ENCODE measurements at places on chromosomes 7 and 10.

DNA sequence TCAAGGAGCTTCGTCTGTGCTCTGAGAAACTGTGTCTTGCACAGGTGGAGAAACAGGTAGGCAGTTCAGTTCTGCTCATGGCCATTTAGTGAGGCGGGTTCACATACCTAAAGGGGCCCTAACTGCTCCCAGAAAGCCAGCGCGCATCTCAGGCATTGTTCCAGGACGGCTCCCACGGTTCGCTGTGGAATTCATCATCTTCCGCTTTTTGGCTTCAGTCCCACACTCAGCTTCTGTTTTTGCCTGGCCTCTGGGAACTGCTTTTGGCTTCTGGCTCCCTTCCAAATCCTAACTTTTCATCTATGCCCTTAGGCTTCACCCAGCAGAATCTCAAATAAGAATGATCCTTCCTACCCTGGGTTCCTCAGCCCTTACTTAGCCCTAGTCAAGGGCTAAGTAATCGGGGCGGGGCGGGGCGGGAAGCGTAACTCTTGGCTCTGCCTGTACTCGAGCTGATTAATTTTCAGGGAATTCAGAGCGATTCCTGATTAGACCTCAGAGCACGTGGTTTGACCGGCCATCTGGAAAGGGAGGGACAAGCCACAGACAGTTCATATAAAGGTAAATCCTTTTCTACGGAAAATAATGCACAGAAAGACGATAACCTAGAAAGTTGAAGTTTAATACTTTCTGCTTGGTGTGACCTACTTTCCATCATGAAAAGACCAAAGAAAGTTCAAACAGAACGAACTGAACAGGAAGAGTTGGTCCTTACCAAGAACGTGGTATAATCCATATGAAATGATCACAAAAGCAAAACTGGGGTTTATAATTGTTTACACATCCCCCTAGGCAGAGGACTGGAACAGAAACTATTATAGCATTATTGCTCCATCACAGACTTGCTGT, 105.7 kb downstream of the ST8SIA6 start:
- DNase-seq, result no peak

DNA sequence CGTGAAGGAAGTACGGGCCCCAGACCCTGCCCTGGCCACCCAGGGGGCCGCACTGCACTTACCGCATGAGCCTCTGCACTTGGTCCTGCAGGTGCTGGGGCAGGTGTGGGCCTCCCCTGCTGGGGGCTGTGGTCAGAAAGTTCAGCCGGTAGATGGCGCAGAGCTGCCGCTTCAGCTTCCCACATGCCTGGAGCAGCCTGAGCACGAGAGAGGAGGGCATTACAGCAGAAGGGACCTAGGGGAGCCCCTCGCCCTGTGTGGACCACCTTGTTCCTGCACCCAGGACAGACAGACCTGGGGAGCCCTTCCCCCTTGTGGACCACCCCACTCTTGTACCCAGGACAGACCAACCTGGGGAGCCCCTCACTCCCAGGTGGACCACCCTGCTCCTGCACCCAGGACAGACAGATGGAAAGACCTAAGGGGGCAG, 8.7 kb upstream of the PYROXD2 start:
- no peak for DNase-seq

DNA sequence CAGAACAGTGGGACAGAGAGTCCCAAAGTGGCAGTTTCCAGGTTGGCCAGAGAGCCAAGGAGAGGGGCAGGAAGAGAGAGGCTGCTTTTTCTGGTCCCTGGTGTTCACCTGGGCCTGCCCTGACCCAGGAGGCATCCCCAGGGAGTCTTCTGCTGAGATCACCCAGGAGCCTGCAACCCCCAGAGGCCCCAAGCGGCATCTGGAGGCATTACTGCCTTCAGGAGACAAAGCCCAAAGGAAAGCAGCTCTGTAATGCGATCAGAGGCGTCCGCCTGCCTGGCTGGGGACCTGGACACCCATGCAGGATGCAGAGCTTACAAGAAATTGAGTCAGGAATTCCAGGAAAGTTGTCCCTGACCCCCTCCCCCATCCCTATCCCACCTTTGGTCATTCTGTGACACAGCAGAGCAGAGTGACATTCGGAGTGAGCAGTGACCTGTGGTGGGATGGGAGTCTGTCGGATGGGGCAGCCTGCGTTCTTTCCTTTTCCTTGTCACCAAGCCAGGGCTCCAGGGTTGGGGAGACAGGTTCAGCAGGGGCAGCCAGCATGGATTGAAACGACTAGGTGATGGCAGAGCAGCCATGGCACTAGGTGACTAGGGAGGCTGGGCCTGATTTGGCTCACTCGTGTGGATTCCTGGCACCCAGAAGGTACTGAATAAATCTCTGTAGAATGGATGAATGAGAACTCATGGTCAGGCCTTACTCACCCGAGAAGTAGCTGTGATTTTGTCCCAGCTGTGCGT, 10.4 kb downstream of the UNC5B start:
- DNase-seq, result no peak

- DNase-seq, result no peak
These were observed 174.6 kb downstream of the CCDC71L start for GRCh38 chr7:106486331-106486730.

DNA sequence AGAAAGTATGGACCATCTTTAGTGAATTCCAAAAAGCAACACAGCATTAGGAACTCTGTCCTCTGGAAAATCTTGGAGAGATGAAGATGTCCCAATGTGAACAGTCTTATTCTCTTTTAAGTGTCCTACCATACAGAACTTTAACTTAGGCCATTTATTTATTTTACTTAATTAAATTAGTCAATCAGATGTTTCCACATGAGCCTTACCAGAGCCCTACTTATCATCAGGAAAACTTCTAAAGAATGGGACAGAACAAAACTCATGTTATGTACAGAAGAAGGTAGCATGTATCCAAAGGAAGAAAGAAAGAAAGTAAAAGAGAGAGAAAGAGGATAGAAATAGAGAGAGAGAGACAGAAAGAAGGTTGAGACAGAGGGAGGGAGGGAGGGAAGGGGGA, 276.4 kb downstream of the ETV1 start:
- DNase-seq, result no peak

- no peak for DNase-seq
These were observed 167.0 kb upstream of the PPP1R3A start for GRCh38 chr7:114085592-114086501.

DNA sequence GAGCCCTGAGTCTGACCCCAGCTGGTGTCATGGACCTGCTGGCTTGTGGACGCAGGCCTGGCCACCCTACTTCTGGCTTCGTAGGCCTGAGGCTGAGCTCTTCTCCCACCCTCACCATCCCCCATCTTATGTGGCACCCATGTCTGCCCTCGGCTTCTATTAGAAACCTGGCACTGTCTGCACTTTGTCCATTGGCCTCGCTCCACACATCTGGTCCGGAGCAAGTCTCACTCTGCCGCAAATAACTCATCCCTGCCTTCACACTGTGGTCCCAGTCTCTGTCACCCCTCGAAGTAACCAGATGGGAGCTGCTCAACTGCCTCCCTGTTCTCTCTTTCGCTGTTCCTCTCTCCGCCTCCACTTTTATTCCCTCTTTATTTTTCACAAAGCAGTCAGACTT, 78.6 kb downstream of the TRRAP start:
- no peak for DNase-seq

DNA sequence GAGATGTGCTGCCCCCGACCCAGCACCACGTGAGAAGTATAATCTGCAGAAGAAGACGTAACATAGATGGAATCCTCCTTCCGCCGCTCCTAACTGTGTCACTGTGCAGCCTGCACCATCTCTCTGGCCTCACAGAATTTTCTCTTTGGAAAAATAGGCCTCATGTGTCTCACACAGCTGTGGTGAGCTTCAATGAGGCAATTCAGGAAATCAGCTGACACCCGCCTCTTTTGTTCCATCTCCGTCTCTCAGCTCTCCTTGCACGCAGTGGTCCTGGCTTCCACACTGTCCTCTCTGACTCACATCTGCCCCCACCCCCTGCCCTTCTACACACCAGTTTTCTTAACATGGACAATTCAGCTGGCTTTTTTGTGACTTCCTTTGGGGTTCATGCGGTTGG, 7.2 kb downstream of the C10orf90 start:
- no peak for DNase-seq

GRCh38 chr7:127891854-127892438, 139.3 kb downstream of the LRRC4 start:
- no peak for DNase-seq

DNA sequence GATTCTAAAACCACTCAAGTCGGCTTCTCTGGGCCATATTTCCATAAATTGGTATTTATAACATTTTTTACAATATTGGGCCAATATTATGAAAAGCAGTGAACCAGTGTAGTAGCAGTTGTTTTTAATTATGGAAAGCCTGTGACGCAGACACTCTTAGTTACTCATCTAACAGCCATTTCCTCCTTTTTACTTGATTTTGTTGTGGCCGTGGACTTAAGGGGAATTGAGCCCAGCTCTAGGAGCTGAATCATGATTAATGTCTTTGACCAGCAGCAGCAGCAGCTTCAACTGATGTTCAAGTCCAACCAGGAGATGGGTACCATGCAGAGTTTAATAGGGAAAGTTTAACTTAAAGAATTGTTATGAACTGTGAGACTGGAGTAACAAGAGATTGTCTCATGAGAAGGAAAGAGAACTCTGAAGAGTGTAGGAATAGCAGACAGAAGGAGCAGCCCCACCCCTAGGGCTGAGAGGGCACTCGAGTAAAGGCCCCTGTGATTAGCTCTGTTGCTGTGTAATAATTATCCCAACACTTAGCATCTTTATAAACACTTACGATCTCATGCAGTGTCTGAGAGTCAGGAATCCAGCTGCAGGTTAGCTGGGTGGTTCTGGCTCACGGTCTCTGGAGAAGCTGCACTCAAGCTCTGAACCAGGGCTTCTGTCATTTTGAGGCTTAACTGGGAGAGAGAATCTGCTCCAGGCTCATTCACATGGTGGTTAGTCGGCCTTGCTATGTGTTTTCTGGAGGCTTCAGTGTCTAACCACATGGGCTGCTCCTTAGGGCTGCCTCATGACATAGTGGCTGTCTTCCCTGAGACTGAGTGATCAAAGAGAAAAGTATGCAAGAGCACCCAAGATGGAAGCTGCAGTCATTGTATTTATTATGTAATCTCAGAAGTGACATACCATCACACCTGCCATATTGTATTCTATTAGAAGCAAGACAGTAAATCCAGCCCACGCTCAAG, 4.6 kb downstream of the LANCL2 start:
- DNase-seq, result no peak

DNA sequence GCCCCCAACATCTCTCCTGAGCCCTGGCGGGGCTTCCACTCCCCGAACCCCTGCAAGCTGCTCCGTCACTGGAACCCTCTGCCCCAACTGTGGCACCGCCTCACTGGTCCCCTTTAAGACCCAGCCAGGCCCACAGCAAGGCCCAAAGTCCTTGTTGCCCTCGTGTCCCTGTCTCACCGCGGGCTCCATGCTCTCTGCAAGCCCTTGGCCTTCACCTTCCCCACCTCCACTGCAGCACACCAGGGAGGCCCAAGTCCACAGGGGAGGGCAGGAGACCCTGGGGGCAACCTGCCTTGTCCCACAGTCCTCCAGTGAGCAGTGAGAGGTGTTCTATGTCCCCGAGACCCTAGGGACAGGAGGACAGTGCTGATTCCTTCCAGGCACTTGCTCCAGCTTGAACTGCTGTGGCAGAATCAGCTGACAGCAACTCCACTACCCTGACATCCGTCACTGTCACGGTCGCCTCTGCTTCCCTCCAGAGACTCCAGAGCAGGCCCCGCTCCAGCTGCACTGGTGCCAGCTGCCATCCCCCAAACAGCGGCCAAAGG, 105.3 kb downstream of the CYTH3 start:
- DNase-seq, result no peak

DNA sequence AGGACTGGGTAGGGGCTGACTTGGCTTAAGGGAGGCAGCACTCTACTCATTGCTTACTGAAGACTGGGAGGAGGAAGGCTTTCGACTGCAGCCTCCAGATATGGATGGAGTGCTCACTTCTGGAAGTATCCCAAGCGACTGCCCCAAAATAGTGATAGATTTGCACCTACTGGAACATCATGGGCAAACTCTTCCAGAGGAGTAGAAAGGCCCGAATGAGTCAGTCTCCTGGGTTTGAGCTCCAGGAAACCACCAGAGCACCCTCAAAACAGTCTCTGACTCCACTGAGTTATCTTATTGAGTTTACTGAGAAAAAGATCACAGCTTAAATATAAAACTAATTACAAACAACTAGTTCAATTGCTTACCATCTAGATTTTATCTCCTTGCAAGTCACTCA, 37.2 kb upstream of the PDLIM1 start:
- no peak for DNase-seq

DNA sequence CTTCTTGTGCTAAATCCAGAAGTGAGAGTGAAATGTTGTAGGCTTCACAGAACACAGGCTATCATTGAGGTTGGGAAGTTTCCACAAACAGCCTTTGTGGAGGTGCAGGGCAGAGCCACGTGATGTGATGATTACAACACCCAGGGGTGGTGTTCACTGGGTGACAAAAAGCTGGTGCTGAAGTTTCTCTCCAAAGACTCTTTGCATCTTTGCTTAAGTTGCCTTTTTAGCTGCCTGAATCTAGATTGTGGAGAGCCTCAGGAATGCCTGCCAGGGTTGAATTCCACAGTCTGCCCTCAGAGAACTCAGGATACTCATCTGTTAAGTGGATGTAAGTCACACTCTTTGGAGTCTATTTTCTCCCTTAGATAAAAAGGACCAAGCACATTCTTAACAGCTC, 56.3 kb downstream of the PLXNA4 start:
- DNase-seq, result no peak

- DNase-seq, result peak; percentile 85
These were observed at the start of gene LRRD1 for GRCh38 chr7:92178928-92179924. LRRD1 (minus strand) TSS chr7:92179142; CDS start chr7:92165202, 13,940 bp downstream.

DNA sequence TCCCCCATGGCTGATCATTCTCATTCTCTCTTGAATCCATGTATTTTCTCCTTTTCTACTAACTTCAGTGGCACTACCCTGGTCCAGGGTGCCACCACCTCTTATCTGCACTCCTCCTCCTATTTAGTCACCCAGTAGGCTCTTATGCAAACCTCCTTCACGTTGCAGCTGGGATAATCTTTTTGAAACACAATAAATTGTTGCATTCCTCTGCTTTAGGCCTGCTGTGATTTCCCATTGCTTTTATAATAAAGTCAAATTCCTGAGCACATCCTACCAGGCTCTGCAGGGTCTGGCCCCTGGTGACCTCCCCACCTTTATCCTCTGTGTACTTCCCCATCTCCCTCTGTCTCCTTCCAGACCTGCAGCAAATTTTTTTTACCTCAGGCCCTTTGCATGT, 112.7 kb upstream of the KIAA1217 start:
- DNase-seq, result no peak

GRCh38 chr10:119536508-119537025, 6.0 kb downstream of the RGS10 start:
- no peak for DNase-seq

DNA sequence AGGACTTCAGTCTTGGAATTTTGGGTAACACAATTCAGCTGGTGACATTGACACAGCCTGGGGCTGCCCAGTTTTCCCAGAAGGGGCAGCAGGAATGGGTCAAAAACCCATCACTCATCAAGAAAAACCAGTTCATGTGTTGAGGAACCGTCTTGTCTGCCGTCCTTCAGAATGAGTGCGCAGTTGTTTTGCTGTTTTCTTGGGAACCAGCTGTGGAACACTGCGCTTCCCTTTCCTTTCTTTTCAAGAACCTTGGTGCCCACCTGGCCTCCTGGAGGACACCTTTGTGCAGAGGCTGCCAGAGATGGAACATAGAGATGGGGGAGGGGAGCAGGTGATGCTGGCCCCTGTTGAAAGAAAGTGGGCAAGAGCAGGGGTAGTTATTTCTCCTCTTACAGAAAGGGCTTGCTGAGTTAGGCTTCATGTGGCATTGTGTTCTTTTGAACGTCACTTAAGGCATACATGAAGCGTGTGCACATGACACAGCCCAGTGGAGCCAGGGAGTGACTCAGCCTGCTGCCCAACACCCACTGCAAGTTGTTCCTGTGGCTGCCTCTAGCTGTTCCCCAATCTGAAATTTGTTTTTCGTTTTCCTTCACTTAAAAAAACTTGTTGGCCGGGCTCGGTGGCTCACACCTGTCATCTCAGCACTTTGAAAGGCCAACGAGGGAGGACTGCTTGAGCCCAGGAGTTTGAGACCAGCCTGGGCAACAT, 87.4 kb upstream of the TNS3 start:
- DNase-seq, result no peak
